Fibroblast of mammary gland (primary cell): ENCODE measurements at places on chromosomes 16 and 17.

DNA sequence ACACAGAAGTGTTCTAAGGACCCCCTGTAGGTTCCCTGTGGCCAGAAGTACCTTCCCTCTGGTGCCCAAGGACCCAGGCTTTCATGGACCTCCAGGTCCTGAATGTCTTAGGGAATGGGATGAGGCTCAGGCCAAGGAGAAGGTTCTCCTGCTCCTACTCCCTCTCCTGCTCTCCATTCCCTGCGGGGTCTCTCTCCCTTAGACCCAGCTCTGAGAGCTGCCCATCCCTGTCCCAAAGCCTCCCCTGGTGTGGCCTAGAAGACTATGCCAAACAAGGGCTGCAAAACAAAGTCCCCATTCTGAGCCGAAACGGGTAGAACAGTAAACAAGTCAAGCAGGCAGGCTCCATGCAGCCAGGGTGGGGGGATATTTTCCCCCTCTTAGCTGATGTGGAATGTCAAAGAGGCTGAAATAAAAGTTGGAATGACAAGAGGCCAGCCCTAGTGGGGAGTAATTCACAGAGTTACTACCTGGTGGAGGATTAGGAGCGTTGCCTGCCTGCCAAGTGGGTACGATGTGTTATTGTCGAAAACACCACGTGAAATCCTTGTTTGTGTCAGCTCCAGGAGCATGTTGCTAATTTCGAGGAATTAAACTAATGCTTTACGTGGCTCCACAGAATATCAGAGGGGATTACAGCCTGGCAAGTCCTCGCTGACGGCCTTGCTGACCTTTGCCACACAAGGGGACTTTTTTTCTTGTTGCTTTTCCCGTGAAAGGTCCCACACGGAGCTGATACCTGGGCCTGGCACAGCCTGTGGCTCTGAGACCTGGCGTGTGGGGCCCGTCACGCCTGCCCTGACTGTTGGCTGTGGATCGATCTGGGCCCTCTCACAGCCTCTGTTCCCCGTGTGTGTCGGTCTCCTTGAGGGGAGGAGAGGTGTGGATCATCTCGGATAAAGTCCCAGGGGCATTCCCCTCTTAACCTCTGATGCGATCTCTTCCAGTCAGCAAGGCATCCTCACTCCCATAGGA, 2.9 kb downstream of the WFIKKN2 start:
- no peak for DNase-seq

DNA sequence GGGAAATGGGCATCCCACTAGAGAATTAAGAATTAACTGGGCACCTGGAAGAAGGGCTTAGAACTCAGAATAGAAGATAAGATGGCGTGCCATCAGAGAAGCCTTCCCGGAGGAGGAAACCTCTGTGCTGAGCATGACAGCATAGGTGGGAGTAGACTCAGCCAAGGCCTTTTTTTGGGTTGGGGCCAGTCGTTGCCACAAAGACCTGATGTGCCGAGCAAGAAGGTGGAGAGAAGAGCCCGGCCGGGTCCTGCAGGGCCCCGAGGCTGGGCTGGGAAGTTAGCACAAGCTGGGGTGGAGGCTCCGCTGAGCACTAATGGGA, 1.1 kb upstream of the RAB11FIP4 start:
- no peak for DNase-seq

DNA sequence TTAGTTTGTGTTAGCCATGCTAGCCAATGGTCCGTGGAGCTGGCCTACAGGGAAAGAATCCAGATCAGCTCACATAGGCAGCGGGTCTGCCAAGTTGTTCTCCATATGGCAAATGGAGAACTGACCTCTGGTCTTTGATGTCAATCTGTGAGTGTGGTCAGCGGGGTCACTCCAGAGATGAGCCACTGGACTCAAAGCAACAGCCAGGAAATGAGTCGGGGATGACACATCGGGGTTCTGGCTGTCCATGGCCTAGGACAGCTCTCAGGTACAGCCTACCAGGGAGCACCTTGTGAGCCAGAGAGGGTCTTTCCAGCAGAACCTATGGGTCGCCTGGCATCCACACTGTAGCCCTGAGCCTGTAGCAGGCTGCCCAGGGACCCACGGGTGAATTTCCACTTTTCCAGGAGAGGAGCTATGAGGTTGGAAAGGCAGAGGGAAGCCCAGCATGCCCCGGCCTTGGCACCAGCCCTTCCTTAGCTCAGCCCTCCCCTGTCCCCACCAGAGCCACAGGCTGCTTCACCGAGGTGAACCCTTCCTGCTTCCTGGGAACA, 203.0 kb upstream of the TNRC6C start:
- DNase-seq: peak; percentile 30

- no peak for DNase-seq
Observed at GRCh38 chr17:12896180-12896785, 107.0 kb downstream of the ARHGAP44 start.

DNA sequence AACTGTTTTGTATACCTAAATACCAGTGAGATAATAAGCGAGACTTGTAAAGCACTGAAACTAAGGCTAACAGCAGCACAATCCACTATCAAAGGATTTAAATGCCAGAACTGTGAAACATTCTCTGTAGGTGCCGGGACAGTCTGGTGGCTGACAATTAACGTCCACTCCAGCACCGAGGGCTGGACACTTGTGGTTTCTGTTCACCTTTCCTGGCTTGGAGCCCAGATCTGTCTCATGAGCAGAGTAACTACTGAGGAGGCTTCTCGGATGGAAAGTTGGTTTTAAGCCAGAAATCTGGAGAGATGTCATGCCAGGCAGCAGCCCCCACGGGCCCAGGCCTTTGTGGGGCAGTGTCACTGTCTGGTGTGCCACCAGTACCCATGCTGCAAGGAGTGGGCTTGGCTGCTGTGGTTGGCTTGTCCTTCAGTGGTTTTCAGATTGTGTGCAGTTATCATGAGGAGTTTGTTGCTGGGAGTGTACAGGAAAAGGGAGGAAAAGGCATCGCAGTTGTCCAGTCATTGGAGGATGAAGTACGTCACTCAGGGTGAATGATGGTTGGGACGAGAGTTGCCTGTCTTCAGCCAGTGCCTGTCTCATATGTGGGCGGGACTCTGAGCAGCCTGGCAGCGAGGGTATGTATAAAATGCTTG, 35.5 kb downstream of the UBN1 start:
- peak; percentile 59 for DNase-seq

GRCh38 chr16:54847207-54847606, 83.5 kb upstream of the IRX5 start:
- DNase-seq: peak; percentile 2

- DNase-seq: peak; percentile 57
Observed at GRCh38 chr17:30415491-30415890, 36.8 kb downstream of the CPD start.

GRCh38 chr17:17987901-17988300, 15.2 kb downstream of the DRC3 start:
- no peak for DNase-seq

DNA sequence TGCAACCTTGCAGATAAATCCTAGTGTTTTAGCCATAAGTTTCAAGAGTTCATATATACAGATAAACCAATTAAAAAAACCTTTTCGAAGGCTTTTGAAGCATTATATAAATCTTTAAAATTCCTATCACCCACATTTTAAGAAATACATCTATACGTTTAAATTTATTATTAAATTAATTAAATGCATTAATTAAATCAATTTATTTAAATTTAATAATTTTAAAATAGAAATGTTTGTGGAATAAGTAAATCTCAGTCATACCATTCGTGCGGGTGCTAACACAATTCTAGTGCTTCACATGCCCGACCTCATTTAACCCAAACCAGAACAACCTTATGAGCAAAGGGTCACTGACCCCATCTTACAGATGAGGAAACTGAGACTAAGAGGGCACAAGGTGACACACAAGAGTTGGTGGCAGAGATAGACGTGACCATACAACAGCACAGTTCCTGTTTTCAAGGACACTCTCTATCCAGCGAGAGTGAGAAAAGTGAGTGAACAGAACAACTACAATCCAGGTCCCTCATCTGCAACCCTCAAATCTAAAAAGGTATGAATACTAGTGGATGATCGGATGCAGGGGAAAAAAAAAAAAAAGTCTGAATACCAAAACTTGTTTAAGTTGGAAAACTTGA, 1.4 kb downstream of the NSMCE1 start:
- no peak for DNase-seq

GRCh38 chr16:56202036-56202435, 10.7 kb downstream of the GNAO1 start:
- DNase-seq: no peak

DNA sequence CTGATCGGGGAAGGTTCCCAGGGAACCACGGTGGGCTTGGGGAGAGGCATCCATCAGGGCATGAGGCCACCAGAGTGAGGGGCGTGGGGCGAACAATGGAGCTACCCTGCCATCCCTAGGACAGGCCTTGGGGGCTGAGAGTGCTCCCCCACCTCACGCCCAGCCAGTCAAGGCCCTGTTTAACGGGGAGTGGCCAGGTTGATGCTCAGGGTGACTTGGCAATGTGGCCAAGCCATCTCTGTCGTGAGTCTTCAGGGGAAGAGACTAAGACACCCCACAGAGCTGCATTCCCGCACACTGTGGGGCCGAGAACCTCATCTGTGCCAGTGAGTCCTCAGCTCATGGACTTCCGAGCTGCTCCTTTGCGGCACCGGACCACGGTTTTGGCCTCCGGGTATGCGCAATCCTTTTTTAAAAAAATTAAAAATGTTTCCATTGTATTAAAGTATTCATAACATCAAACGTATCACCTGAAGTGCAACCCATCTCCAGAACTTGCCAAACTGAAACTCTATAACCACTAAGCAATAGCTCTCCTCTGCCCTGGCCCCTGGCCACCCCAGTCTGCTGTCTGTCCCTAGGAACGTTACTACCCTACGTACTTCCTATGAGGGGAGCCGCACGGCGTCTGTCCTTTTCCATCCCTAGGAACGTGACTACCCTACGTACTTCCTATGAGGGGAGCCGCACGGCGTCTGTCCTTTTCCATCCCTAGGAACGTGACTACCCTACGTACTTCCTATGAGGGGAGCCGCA, 71.8 kb upstream of the DOC2B start:
- DNase-seq: no peak

DNA sequence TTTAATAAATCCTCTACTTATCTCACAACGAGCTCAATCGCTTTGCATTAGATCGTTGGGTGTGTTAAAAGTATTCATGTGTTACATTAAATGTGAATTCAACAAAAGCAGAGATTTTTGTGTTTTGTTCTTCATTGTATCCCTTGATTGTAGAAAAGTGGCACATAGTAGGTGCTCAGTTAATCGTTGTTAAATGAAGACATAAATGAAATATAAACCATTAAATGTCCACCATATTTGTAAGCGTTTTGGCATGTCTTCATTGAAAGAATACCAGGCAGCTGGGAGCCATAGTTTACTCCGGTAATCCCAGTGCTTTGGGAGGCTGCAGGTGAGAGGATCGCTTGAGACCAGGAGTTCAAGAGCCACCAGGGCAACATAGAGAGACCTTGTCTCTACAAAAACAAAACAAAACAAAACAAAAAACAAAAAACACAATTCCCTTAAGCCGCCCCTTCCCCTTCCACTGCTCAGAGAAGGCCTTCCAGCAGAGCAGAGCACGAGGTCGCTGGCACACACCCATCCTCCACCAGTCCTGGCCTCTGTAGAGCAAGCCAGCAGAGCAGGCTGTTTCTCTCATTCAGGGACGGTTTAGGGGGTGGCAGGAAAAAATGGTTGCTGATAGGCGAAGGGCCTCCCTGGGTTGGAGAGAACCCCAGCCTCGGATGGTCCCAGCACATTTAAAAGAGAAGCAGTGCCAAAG, 673 bp upstream of the CHD9 start:
- peak; percentile 39 for DNase-seq

DNA sequence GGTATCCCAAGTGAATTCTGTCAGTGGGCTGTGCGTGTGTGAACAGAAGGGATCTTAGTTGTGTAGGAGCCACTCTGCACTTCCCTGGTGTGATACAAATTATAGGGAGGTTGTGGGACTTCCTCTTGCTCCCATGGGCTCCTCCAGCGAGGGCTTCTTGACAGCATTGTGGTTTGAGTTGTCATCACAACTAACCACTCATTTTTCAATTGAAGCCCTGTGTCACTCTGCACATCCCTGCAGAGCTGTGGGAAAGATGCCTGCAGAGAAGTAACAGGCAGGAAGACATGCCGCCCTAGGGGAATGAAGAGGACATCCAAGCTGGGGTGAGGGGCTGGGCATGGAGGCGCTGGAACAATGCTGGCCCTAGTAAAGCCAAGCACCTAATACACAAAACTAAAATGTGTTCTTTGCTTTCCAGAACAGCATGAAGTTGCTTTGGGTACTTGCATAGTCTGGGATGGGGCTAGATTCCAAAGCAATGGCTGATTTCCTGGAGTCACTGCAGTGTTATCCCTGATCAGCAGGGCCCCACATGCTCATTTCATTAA, 692.5 kb downstream of the TOX3 start:
- DNase-seq: peak; percentile 15

DNA sequence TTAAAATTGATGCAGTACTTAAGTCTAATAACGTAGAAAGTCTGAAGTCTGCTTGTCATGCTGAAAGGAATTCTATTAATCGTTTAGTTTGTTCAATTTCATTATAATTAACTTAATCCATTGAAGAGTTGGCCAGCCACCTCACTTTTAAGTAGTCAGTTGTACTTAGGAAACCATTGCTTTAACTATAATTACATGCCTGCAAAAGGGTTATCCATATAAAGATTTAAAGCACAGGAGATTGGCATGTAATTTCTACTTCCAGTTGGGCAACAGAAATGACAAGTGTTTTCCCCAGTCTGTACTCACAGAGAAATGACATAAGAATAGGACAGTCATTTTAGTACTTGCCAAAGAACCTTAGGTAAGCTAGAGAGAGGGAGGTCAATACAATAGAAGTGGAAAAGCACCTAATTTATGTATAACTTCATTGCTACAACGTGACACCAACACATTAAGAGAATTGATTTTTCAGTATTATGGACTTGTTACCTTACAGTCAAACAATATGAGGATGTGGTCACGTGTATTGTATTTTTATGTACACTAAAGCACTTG, 3.7 kb upstream of the USP32 start:
- DNase-seq: no peak

DNA sequence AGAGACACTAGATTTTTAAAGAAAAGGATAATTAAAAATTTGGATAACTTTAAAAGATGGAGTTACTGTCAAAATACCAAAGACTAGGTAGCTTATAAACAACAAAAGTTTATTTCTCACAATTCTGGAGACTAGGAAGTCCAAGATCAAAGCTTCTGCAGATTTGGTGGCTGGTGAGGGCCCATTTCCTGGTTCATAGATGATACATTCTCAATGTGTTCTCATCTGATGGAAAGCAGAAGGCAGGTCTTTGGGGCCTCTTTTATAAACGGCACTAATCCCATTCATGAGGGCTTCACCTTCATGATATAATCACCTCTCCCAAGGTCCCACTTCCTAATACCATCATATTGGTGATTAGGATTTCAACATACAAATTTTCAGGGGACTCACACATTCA, 33.7 kb downstream of the NLK start:
- DNase-seq: no peak
